ENCODE measurements at places on chromosomes 11 and 22.

DNA sequence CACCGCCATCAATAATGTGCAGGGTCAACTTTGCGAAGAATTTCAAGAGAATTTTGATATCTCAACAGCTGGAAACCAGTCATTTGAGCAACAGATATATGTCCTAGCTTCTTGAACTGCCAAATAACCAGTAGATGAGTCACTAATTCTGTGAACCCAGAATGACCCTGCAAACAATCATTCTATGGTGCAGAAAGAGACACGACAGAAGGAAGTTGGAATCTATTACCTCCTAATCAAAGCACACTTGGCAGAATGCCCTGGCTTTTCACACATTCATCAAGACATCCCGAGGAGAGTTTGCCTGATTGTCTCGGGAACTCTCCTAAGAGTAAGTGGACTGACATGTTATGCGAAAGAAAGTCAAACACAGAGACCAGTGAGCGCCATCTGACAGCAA lies 621.1 kb downstream of the OPCML start:
- no peak for DNase-seq

GRCh38 chr11:122159173-122159721 lies 43.2 kb upstream of the BLID start:
- DNase-seq, result peak; percentile 36

- no peak for DNase-seq
Observed at GRCh38 chr11:62644220-62644619, 2.2 kb downstream of the GANAB start.

DNA sequence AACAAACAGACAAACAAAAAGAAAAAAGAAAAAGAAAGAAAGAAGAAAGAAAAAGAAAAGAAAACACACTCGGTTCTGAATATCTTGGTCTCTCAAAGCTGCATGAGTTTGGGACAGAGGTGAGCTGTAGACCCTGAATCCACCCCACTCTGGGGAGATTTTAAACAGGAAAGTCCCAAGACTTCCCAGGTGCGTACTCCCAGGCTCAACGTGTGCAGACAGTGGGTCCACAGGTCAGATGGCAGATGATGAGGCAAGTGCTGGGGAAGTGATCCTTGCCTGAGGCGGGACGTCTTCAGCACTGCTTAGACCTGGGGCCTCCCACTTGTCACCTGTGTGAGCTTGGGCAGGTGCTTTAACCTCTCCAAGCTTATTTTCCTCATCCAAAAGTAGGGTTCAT lies 9.3 kb downstream of the CREB3L1 start:
- no peak for DNase-seq

- no peak for DNase-seq
Observed at GRCh38 chr22:41245917-41246499, 5.3 kb upstream of the CHADL start.

DNA sequence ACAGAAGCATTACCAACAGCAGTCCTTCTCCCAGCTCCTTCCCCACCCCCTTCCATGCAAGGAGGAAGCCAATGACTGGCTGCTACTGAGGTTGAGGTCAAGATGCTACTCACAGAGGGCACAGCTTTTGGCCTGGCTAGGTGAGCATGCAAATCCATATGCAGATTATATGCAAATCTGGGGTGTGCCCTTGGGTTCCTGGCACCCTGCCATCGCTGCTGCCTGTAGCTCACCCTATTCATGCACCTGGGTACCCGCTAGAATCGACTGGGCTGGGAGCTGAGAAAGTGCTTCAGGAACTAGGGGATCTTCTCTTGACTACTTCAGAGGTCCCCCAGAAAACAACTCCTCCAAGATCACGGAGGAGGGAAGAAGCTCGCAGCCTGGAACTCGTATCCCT lies 4.0 kb downstream of the DSCAML1 start:
- DNase-seq, result no peak

DNA sequence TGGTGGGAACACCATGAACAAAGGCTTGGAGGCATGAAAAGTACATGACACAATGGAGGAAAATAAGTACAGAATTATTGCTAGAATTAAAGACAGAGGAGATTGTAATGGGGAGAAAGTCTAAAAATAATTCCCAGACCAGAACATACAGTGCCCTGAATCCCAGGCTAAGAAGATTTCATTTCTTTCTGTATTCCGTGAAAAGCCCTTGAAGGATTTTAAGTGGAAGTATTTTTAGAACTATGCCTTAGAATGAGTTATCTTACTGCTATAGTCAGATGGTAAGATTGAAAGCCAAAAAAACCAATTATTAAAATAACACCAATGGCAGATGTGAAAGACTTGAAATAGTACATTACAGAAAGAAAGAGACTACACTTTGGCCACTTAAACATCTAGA lies 36.1 kb upstream of the SLC5A12 start:
- no peak for DNase-seq

DNA sequence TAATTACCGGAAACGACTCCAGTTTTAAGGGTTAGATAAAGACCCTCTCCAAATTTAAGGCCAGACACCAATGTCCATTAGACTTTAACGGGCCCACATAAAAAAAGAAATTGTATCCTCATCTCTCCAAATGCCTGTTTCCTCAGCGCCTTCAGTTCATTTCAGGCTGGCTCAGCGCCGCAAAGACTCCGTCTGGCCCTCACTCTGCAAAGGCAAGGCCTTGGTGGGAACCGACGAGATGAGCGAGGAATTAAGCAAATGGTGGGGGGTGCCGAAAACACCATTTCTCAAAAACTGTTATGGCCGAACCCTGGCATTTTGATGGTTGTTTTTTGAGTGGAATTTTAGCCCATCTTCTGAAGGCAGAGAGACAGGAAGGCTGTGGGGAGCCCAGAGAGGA lies 15.7 kb downstream of the MN1 start:
- no peak for DNase-seq

DNA sequence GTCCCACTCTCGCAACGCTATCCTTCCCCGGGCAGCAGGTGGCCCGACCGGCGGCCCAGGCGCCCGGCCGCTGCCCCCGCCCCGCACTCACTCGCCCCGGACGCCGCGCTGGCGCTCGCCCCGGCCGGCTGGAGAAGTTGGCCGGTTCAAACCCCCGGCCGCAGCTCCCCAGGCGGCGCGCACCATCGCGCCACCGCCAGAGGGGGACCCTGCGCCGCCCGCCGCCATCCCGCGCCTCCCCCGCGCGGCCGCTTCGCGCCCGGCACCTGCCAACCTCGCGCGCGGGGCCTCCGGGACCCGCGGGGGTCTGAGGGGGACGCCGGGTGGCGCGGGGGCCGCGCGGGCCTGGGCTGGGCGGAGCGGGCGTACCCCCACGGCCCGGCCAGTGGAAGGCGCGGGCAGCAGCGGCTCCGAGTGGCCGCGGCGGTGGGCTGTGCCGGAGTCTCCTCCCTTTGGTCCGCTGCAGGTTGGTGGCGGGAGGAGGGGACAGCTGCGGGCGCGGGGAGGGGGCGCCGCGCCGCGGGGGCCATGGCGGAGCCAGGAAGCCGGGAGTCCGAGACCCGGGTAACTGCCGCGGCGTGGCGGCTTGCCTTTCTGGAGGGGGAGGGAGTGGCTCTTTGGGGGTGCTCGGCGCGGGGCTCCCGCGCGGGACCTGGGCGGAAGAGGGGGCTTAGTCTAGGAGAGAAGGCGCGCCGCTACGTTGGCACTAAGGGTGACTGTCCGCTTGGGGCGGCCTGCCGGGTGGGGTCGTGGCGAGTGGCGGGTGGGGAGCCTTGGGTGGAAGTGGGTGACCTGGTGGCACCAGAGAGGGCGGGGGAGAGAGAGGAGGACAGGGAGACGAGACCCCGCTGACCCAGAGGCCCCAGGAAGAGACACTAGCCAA lies at the start of the genes MPST and TST:
TSS of gene MPST (plus strand) at position 434 of the 883 bp plus-strand sequence. CDS start at position 529, 95 bp downstream.
TSS of gene TST (minus strand) at position 139 of the 883 bp plus-strand sequence. CDS start 715 bp downstream, outside the sequence.
- DNase-seq, result peak; percentile 79

DNA sequence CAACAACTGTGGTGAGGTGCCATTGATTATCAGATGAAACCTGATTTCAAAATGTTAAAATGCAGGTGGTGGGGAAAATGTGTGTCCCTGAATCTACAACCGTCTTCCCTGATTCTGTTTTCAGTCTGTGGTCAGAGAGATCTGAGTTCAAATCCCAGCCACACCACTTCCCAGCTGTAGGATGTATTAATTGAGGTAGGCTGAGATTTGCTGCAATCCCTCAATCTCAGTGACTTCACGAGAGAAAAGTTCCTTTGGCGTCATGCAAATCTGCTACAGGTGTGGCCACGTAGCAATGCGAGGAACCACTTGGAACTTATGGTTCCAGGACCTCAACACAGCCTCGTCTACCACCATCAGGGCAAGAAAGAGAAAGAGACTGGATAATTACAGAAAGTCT lies 56.2 kb downstream of the BCL2L13 start:
- DNase-seq, result no peak

DNA sequence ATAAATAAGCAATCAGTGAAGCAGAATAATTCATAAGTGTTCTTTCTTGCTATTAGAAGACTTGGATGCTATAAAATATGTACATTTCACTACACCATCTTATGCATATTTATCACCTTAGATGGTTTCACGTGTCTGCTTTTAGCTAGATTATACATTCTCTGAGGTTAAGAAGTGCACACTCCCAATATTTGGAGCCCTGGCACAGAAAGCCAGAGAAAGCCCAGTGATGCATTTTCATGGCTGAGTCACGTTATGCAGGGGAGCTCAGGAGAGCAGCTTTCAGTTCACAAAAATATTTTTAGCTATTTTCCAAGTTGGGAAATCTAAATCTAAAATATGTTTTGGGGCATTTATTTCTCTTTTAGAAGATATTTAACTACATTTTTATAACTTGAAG lies 5.1 kb upstream of the TP53AIP1 start:
- no peak for DNase-seq

- no peak for DNase-seq
Observed at GRCh38 chr11:47980088-47980906, at the start of gene PTPRJ. Gene PTPRJ, plus strand, starts transcription at chr11:47980559. Its CDS starts 354 bp downstream, at chr11:47980913.

GRCh38 chr11:94002226-94002625 lies 18.9 kb upstream of the HEPHL1 start:
- DNase-seq, result no peak

DNA sequence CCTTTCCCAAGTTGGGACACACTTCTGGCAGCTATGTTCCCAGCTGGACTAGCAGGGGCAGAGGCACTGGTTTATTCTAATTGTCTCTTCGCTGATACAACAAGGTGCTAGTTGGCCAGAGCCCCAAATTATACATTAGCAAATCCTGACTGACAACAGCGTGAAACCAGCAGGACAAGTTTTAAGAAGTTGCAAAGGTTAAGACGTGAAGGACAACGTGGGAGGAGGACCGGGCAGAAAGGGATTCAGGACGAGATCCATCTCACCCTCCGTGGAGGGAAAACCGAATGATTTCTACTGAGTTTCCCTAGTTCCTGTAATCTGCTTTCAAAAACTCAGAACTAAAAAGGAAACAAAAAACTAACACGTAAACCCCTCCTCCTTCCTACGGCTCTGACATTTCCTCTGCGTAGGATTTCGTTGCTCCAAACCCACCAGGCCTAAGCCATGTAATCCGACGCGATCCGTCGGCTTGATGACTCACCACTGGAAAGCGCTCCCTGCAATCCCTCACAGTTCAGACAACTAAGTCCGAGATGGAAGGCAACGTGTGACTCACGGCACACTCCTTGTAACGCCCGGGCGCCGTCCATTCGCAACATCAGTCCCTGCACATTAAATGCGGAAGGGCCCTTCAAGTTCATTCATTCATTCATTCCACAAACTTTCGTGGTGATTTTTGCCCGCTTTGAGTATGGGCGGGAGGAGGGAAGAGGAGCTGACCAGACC lies 703 bp downstream of the POGLUT3 start:
- DNase-seq, result peak; percentile 91

- no peak for DNase-seq
Observed at GRCh38 chr11:114174712-114175495, 115.4 kb downstream of the ZBTB16 start.

- no peak for DNase-seq
Observed at GRCh38 chr22:21937821-21938070, 14.9 kb downstream of the PPM1F start.

- DNase-seq, result peak; percentile 37
Observed at GRCh38 chr11:128246810-128247594, 340.4 kb downstream of the ETS1 start.

GRCh38 chr22:19892257-19892879 lies 37.7 kb upstream of the GNB1L start:
- DNase-seq, result no peak

DNA sequence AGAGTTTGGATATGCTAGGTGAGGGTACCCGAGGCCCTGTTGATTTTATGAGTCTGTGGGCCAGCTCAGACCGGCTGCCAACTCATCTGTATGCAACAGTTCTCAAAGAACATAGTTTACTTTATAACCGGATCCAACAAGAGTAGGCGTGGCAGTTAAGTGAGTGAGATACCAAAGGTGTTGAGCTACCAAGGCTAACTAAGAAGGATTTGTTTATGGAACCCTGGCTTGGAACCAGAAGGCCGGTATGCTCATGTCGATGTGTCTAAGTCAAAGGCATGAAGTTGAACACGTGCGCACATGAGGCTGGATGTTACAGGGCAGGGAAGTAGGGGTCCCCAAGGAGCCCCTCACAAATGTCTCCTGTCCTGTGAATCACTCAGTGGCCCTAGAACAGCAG lies at the start of gene KCNJ1:
TSS of gene KCNJ1 (minus strand) at position 20 of the 400 bp plus-strand sequence. CDS start 27,053 bp downstream, outside the sequence.
- DNase-seq, result no peak

DNA sequence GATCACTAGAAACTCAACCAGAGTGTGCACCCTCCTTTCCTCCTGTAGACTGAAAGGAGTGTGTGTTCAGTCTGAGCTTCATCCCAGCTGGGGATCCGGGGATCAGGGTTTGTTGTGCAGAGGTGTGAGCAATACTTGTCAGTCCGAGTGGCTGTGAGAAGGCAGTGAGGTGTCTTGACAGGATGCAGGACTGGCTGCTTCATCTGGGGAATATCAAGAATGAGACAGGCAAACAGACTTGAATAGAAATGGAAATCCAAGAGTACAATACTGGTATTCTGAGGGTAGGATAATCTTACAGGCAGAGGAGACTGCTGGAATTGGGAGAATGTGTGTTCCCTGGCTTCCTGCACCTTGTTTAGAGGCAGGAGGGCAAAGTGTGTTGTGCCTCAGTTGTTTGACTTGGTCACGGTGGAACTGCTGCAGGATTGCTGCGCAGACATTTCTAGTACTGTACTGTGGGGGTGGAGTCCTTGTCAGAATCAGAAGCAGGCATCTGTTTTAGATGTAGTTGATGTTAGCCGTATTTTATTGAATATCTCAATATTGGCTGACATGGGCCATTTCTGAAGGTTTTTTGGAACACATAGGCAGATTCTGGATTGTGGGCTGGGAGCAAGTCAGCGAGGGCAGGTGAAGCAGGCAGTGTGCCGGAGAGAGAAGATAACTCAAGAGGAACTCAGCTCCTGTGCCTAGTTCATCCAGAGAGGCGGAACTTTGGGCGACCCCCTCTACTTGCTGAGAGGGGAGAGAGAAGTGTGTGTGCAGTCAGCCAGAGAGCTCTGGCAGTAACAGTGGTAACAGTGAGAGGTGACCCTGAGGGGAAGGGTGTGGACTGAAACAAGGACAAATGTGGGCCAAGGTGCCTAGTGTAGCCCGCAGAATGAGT lies 27.1 kb upstream of the GRK2 start:
- DNase-seq, result no peak

DNA sequence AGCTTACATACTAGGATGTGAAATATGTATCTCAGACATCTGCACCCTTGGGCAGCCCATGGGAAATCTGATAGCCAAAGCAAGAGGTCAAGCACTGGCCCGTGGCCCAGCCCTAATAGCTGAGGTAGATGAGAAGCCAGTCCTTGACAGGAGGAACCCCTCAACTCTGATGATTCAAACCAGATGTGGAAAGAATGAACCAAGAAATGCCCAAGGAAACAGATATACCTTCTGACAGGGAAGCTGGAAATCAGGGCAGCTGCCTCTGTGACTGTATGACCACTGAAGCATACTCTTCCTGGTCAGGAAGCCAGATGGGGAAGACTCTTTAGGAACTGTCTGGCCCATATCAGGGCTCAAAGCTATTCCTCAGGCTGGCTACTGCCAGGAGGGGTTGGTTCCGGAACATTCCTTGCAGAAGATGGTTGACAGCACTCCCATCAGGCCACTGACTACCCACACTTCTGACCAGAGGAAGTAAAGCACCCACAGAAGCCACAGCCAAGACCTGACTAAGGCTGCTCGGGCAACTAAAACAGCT lies 124.2 kb downstream of the SWAP70 start:
- no peak for DNase-seq
